NCI-H1417 treated with DMSO at 0.1 percent for 48 hours (cell line): ENCODE measurements at places on chromosomes 2 and 18.

DNA sequence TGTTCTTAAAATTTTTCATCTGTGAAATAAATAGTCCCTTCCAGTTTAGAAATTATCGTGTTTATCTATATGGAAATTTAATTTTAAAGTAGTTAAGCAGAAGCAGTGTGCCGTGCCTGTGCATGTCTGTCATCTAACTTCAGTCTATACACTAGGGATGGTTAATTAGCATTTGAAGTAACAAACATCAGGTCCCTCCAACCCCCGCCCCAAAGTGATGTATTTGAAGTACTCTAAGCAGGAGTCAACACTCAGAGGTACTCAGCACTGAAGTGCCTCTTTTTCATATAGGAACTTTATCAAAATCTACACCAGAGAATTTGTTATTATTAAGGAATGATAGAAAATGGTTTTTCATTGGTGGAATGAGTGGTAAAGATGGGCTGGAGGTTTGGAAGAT is 33.0 kb downstream of the LANCL1 start:
- no peak for DNase-seq

- DNase-seq, result no peak
Measured at GRCh38 chr2:42216694-42217093, 47.5 kb downstream of the EML4 start.

DNA sequence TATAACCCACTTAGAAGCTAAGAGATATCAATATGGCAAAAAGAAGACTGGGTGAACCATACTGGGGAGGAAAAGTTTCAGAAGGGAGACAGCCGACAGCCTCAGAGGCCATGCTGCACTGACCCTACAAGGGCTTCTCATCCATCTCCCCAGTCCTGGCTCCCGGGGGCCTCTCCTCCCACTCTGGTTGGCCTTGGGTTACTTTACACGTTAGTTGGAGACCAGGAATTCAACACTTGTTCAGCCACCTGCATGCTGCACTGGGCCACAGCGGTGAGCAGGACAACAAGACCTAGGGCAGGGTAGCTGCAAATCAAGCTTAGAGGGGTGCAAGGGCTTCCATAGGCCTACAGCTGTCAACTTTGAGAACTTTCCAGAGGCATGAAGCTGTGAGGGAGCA is 28.6 kb upstream of the IL1R2 start:
- DNase-seq, result no peak

DNA sequence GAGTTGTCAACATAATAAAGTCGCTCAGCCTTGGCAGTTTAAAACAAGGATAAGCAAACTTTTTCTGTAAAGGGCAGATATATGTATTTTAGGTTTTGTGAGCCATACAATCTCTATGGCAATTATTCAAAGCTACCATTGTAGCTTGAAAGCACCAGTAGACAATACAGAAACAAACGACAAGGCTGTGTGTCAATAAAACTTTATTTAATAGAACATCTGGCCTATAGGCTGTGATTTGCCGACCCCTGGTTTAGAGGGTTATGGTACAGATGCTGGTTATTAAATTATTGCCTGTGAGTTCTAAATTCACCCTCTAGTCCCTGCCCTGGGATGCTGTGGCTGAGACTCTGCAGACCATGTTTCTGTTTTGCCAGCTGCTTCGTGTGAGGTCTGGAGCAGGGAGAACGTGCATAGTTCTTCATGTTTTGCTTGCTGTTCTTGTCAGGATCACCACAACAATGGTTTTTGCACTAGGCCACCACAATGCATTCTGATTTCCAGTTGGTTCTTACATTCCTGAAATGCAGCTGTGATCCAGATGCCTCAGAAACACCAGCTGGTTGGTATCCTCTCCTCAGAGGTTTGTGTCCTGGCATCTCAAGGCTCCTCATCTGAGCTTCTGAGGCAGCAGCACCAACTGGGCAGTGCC is 46.6 kb downstream of the ICOS start:
- no peak for DNase-seq

GRCh38 chr2:239460780-239461179 is 60.0 kb upstream of the HDAC4 start:
- no peak for DNase-seq

- DNase-seq, result no peak
Measured at GRCh38 chr2:123870206-123870880, 154.7 kb upstream of the CNTNAP5 start.

GRCh38 chr18:59605633-59606192 is 91.5 kb downstream of the CCBE1 start:
- DNase-seq, result no peak

- DNase-seq, result no peak
Measured at GRCh38 chr2:223760838-223761502, 76.4 kb downstream of the AP1S3 start.

DNA sequence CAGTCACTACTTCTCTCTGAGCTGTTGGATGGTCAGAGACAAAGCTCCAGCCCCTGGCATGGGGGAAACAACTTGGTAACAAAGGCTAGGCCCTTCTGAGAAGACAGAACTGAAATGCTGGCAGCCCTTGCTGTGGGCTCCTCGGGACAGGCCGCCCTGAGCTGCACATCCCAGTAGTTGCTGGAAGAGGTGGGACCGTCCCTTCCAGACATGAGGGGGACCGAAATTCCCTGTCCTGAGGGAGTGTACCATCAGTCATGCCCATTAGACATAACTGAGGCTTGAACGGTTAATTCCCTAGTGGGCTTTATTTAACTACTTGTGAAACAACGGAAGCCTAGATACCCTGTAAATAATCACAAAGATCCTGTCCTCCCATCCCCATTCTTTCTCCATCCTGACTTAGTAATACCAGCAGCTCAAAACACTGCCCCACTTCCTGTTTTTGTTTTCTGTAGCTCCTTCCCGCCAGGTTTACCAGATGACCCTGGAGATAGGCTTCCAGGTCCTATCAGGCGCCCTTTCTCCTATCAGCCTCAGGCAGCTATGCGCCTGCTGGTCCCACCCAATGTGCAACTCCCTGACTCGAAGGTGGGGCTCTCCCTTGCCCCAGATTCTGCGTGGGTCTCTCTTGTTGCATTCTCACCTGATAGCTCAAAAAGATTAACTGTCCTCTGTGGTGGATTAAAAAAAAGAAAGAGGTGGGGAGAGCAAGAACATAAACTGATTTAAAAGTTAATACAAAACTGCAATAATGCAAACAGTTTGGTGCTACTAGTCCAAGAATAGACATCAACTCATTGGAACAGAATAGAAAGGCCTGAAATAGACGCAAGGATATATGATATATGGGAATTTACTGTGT is 37.0 kb upstream of the NT5DC4 start:
- DNase-seq, result no peak

GRCh38 chr2:241354668-241355658 is 1.1 kb upstream of the FARP2 start:
- DNase-seq, result no peak

DNA sequence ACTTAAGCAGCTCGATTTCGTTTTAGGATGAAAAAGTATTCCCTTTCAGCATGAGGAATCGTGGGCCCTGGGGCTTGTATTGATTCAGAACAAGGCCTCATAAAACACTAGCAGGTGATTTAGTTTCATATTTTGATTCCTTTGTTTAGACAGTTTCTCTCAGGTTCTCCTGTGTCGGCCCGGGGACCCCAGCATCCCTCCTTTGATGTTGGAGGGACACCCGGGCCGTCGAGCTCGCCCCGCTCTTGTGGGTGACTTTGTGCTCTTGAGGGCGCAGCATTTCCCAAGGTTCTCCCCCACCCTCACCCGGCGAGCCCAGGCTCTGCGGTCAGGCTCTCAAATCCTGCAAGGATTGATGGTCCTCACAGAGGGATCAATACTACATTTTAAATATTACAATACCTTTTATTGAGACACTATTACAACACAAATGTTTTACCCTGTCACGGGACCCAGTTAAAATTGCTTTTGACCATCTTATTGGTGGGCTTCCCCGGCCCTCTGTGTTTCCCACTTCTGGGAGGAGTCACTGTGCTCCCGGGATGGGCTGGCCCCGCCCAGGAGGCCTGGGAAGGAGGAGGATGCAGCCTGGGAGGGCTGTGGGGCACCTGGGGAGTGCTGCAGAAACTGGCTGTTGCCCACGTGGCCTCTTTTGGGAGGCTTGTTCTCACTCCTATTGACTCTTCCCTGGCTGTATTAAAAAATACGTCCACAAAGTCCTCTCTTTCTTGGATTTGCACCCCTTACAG is 222.6 kb downstream of the INSIG2 start:
- no peak for DNase-seq

GRCh38 chr2:54939446-54940118 is 110.7 kb downstream of the RTN4 start:
- DNase-seq, result no peak

DNA sequence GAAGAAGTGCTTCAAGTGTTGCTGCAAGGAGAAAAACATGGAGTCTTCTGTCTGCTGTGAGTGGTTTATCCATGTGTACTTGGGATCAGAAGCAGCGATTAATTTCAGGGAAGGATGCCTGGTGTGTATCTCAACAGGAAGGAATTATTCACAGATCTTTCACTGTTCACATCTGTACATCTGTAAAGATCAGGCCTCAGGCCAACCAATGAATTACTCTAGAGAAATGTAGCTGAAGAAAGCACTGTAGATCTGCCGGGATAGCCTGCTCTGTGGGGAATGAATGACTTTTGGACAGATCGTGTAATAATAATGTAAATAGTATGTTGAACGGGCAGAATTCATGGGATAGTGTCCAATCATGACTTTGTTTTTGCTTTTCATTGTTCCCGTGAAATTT is 54.0 kb upstream of the SPP2 start:
- no peak for DNase-seq

- DNase-seq, result no peak
Measured at GRCh38 chr2:22946553-22946952, 438.4 kb upstream of the KLHL29 start.

DNA sequence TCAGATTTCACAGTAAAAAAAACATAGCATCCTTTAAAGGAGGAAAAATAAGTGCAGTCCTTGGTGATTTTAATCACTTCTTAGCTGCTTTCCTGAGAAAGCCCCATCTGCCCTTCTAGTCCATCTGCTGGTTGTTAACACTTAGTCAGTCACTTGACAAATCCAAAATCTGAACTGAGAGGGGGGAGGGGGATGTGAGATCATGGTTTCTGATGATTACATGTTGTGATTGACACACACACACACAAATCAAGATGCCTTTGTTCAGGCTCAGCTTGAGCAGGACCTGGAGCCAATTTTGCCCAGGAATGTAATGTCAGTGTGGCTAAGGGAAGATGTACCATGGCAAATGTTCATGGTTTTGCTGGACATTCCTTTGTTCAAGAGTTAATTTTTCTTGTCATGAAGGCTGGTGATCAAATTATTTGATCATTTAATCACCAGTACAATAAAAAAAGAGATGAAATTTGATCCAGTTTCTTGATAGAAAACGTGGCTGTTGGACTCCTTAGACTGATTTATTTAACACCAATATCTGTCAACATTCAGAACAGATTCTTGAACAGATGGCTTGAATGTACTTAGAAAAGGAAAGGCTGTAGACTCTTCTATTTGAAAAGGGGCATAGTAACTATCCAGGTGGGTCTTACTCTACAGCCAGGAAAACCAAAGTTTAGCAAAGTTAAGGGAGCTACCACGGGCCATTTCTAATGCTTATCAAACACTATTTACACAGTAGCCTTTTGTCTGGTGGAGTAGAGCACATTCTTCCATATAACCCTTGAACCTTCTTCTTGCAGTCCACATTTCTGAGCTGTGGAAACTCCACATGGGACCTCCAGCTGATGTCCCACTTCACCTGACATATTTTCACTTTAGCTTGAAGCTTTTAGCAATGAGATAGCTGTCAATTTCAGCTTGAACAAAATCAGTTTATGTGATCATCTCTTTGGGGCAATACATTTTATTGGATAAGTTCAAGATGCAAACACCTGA is 408.7 kb downstream of the PIK3C3 start:
- no peak for DNase-seq

DNA sequence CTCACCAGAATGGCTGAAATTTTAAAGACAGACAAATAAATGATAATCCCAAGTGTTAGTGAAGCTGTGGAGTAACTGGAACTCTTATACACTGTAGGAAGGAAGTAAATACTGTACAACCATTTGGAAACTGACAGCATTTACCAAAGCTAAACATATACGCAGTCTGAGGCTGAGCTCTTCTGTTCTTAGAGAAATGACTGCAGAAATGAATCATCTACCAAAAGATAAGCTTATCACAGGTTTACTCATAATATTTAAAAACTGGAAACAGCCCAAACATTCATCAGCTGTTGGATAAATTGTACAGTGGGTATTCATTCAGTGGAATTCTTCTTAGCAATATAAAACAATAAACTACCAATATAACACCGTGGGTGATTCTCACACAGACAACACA is 218.2 kb upstream of the RAB12 start:
- DNase-seq, result no peak

GRCh38 chr2:168603439-168603961 is 147.4 kb downstream of the CERS6 start:
- DNase-seq, result no peak

- no peak for DNase-seq
Measured at GRCh38 chr2:234502285-234502918, 5.5 kb upstream of the ARL4C start.

DNA sequence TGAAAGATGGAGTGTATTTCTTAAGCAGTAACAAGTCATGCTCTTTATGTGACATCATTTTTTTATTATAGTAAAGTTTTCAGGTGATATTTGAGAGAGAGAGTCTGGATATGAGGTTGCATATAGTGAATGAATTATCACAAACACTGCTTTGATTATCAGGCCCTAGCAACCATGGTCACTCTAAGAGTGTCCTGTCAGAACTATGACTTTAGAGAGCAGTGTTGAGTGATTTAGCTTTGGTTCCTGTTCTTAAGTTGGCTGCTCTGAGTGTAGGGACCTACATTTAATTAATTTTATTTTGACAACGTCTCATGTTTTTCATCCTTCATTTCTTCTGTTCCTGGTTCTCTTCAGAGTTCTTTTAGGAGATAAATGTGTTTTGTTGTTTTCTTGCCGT is 275.5 kb downstream of the KCNJ3 start:
- DNase-seq, result no peak

DNA sequence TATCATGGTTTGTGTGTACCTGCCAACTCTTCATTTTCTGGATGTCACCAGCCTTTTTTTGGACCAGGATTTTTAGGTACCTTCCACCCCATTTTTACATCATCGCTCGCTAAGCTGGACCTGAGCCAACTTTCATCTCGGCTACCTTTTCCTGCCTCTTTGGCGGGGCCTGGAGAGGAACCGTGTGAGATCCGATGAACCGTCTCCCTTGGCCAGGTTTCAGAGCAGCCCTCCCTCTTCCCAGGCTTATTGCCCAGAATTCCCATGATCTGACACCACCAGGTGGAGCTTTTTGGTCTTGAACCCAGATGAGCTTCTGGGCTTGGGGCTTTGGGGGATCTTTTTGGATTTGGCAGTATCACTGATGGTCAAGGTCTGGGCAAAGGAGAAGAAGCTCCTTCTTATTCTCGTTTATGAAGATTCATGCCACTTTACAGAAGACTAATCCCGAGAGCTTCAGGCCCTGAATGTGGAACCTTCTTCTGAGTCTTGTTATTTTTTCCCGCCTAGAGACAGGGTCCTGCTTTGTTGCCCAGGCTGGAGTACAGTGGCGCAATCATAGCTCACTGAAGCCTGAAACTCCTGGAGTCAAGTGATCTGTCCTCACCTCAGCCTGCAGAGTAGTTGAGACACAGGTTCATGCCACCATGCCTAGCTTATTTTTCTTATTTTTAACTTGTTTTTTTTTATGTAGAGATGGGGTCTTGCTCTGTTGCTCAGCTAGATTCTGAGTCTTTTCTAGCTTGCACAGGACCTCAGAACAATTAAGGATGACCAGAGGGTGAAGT is 50.4 kb downstream of the GATA6 start:
- no peak for DNase-seq

- DNase-seq, result no peak
Measured at GRCh38 chr2:69385443-69386151, 1.4 kb downstream of the GFPT1 start.
